H54 (cell line): ENCODE measurements at places on chromosomes 7 and 10.
A peak's percentile ranks its signal among the peaks of the same experiment; 100 is the strongest.

DNA sequence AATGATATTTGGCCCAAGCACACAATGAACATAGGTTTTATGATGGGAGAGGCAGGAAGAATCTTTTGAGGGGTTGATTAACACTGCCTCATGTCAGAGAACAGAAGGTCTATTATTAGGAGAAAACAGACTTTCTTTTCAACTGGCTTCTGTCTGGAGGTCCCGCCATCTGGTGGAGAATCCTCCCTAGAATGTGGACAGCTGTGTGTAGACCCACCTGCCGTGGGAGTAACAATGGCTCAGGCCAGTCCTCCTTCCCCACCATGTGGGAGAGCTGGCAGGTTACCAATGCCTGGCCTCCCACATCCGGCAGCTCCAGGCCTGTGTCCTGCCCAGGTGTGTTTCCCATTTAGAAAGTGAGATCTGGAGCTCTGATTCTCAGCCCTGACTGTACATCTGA is 70.4 kb upstream of the AOAH start:
- no peak for DNase-seq

- DNase-seq: peak; percentile 17
Measured at GRCh38 chr7:19772841-19773760, at the start of gene TMEM196. Gene TMEM196 (minus strand): TSS chr7:19773617. CDS start chr7:19772696, 921 bp downstream.

- DNase-seq: no peak
Measured at GRCh38 chr7:132009778-132010177, 453.4 kb upstream of the PODXL start.

DNA sequence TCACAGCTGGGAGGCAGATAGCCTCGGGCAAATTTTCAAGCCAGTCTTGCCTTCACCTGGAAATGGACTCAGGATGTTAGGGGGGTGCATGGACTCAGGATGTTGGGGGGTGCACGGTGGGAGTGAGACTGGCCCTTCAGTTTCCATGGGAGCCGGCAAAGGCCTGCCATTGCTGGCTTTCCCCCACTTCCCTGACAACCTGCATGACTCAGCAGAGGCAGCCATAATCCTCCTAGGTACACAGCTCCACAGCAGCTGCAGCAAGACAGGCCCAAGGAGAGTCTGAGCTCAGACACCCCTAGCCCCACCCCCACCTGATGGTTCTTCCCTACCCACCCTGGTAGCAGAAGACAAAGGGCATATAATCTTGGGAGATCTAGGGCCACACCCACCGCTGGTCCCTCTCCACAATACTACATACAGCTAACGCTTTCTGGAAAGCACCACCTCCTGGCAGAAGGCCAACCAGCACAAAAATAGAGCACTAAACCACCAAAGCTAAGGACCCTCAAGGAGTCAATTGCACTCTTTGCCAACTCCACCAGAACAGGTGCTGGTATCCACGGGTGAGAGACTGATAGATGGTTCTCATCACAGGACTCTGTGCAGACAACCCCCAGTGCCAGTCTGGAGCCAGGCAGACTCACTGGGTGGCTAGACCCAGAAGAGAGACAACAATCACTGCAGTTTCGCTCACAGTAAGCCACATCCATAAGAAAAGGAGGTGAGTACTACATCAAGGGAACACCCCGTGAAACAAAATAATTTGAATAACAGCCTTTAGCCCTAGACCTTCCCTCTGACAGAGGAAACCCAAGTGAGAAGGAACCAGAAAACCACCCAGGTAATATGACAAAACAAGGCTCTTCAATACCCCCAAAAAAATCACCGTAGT is 18.3 kb downstream of the C7orf25 start:
- no peak for DNase-seq

DNA sequence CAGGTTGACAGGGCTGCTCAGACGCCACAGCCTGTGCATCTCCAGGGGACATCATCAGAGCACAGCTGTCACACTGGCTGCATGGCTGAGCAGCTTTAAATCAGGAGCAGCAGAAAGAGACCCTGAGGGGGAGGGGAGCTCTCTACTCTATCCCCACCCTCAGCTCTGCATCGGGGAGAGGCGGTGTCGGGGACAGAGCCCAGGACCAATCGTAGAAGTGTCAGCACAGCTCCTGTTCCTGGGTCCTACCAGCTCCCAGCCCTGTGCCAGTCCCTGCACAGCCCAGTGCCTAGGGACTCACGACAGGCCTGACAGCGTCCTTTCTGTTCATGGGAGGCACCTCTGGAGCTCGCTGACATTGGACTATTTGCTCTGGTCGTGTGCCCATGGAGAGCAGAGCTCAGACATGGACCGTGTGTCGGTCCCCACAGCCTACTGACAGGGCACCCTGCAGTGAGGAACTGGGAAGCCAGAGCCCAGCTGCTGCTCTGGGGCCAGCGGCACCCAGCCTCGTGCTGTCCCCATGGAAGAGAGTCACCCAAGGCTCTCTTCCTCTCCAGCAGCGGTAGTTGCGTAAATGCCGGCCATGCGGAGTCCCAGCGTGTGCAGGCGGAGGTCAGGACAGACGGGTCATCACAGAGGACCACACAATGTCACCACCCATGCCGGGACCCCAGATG is 20.4 kb upstream of the ANTXRL start:
- no peak for DNase-seq

GRCh38 chr7:38409531-38409930 is 136.1 kb upstream of the TARP start:
- no peak for DNase-seq

- no peak for DNase-seq
Measured at GRCh38 chr10:5325076-5325475, 39.7 kb upstream of the UCN3 start.

- DNase-seq: no peak
Measured at GRCh38 chr10:32114508-32114907, 58.3 kb upstream of the KIF5B start.

- no peak for DNase-seq
Measured at GRCh38 chr10:132162590-132163277, 24.0 kb upstream of the DPYSL4 start.

GRCh38 chr10:124376411-124376810 is 42.3 kb downstream of the OAT start:
- DNase-seq: no peak

DNA sequence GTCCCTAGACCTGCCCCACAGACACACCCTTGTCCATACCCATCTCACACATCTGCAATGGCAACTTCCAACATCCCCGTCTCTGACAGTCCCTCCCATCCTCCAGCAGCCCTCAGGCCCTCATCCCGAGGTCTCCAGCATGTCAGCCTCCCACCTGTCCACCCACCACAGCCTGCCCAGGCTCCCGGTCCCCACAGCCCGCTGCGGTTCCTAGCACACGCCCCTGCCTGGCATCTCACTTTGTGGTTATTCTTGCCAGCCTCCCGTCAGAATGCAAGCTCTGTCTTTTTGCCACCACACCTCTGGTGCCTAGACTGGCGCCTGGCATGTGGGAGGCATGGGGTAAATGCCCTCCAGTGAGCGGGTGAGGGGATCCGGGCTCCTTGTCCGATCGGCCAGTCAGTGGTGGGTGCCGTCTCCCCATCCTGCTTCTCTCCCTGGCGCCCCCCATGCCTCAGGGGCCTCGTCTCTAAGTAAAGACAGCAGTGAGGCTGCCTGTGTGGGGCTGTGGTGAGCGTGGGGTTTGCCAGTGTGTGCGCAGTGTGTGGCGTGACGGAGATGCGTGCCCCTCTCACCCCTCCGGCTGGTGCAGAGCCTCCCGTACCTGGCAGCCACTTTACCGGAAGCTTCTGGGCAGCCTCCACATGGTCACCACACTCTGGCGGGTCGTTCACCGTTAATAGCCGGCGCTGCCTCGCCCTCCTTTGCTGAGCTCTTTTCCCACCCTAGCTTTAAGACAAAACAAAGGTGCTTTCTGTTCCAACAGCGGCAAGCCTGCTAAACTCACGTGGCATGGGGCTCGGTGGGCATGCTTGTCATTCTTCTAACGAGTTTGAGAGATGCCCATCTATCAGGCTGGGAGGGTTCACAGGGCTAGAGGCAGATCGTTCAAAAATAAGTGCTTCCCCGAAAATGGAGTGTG is 28.5 kb upstream of the TTYH3 start:
- DNase-seq: no peak

DNA sequence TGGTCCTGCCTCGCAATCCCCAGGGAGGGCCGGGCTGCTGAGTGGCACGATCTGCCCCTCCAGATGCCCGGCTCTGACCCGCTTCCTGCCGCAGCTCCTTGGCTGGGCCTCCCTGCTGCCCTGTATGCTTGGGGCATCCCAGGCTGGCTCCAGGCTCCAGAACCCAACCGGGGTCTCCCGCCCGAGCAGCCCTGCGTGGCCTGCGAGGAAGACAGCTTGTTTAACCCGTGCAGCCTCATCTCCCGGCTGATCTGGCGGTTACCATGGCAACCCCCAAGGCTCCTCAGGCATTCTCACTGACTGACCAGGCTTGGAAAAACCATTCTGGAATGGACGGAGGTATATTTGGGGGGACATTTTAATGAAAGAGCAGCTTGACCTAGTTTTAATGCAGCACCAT is 232.4 kb upstream of the MYO3A start:
- no peak for DNase-seq

DNA sequence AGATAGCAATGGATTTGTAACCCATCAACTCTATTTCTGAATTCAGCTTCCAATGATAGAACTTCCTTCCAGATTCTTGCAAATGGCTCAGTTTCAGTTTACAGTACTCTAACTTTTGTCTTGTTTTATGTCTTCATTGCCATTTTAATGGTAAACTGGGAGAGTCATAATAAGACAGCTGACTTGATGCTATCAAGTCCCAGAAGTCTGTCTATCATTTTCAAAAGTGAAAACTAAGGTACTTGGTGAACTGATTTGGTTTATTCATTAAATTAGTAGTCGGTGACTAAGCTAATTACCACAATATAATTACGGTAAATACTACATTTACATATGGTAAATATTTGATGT is 25.0 kb downstream of the RTKN2 start:
- DNase-seq: no peak

DNA sequence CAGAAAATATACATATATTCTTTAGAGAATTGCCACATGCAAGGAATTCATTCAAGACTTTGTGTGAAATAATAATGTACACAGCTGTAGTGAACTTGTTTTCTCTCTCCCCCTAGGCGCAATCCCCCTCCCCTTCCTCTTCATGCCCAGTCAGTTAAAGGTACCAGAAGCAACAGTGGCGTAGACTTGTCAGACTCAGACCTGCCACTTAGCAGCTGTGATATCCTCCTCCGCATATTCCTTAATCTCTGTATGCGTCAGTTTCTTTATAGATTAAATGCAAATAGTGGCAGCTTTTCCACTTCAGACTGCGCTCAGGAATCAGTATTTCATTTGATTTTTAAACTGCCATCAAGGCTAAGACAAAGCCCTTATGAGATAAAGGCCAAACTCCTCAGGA is 364.0 kb downstream of the GFRA1 start:
- DNase-seq: no peak

DNA sequence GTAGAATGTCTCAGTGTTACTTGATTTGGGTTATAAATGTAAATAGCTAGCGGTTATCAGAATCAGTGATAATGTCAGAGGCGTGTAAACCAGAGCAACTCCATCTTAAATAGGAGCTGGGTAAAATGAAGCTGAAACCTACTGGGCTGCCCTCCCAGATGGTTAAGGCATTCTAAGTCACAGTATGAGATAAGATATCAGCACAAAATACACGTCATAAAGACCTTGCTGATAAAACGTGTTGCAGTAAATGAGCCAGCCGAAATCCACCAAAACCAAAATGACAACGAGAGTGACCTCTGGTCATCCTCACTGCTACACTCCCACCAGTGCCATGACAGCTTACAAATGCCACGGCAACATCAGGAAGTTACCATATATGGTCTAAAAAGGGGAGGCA is 172.3 kb downstream of the CHRM2 start:
- DNase-seq: no peak

- no peak for DNase-seq
Measured at GRCh38 chr10:99930731-99931550, 78.8 kb downstream of the DNMBP start.
